ENCODE measurements at places on chromosomes 5 and 9.

DNA sequence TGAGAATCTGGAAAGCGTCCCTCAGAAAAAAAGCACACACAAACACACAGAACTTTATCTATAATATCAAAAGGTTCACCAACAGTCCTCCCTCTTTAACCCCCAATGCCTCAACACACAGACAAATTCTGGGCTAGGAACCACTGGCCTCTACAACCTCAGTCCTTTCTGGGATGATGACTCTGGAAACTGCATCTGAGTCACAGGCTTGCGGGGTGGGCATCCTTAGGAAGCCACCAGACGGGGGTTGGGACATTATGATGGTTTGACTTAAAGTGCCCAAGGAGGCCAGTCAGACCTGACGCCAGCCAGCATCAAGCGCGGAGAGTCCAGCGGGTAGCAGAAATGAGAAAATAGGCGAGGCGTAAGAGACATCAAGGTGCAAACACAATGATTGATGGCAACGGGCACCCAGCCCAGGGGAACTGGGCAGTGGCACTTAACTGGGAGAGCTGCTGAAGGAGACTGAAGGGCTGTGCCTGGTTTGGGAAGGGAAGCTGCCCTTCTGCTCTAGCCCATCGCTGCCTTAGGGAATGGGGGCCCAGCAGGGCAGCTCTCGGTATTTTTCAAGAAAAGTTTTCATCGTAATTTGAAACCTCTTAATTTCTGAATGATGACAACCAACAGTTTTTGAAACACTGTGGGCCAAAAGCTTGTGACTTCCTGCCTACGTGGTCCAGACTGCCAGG lies 20.7 kb downstream of the SPRY4 start:
- no peak for DNase-seq

GRCh38 chr5:80177236-80177635 lies 78.6 kb downstream of the SERINC5 start:
- DNase-seq = no peak

GRCh38 chr9:69180670-69181069 lies 6.6 kb downstream of the TJP2 start:
- no peak for DNase-seq

- no peak for DNase-seq
These were observed 4.7 kb upstream of the CNTFR start for GRCh38 chr9:34594177-34594576.

- no peak for DNase-seq
These were observed 20.6 kb downstream of the LAMC3 start for GRCh38 chr9:131029574-131029952.

DNA sequence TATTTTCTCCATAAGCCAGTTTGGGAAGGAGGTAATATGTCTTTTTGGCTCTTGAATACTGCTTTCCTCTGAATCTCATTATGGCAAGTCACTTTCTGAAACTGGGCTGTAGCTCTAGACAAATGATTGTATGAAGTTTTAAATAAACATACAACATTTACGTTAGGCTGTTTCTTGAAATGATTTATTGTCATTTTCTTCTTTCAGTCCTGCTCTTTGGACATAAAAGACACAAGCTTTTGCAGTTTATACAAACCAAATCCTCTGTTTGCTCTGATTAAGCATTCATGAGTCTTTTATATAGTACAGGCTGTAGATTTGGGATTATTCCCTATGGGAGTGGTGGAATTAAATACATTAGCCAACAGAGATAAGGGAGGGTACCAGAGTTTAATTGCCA lies 139.7 kb downstream of the CEP120 start:
- DNase-seq = no peak

DNA sequence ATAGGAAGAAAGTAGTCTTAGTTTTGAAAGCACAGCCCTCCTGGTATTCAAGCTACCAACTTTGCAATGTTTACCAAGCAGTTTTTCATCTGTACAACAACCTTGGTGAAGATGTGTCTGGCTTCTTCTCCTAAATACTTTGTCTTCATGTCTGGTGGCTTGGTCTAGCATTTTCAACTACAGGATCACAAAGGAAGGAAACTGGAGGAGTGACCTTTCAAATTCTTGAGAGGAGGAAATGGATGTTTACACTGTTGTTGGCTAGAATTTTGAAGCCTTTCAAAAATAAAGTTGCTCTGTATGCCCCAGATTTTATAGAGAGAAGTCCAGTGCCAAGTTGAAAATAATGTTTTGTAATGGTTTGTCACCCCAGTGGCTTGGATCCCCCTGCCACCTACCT lies 16.3 kb downstream of the PAM start:
- no peak for DNase-seq

GRCh38 chr5:28862137-28862859 lies 1823.9 kb upstream of the CDH9 start:
- DNase-seq = no peak

GRCh38 chr9:90946982-90947381 lies 145.4 kb downstream of the SYK start:
- no peak for DNase-seq

DNA sequence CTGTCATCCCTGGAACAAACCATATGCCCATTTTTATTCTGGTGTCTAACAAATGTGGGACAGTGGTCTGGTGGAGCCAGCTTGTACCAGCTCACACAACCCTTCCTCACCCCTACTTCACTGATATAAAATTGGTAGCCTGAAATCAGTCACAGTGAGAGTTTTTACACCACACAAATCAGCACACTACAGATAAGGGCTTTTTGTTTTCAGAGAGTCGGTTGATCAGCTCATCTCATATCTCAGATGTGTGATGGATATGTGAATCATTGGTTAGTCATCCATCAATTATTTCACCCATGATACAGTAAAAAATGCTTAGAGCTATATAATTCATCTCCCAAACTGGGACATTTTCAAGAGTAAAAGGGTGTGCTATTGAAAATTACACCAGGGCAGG lies 529.2 kb downstream of the EBF1 start:
- no peak for DNase-seq

- no peak for DNase-seq
These were observed 134.6 kb upstream of the DPYSL3 start for GRCh38 chr5:147644460-147644859.

- peak; percentile 44 for DNase-seq
These were observed 38.0 kb downstream of the VCAN start for GRCh38 chr5:83509540-83509939.

DNA sequence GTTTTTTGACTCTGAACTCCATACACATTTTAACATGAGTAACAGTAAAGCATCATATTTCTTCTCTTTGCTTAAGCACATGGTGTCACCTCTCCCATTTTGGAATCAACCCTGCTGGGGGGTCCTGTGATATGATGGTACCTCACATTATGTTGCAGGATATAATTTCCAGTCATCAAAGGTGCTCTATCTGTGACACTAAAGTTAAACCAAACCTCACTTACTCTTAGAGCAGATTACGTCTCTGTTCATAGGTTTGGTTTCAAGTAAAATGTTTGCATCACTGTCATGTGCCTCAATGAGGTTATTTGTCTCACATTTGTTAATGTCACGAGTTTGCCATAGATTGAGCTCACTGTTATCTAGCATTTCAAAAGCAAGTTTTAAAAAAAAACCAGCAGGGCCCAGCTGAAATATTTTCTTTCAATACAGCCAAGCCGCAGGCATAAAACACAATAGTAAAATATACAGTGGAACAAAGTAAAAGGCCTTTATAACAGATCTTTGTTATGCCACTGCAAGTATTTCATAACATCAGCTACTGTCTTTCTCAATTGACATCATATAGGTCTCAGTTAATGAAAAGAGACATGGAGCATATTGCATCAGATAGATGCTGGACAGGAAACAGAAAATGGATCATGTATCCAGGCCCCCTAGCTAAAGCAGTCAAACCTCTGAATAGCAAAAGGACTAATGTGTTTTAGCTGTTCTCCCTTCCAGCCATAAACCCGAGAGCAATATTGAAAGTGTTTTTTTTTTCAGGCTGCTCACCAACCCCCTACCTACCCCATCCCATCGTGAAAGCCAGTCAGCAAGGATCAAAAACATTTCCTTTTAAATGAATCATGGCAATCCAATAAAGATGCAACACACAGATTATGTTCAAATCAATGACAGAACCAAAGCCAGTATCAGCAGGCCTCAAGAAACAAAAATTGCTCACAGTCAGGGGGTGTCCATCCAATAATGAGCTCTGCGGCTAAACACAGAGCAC lies 182.1 kb upstream of the ITGA1 start:
- DNase-seq = no peak

- peak; percentile 62 for DNase-seq
These were observed 523.0 kb downstream of the MTRR start for GRCh38 chr5:8391911-8392310.

- DNase-seq = no peak
These were observed 20.6 kb downstream of the CLPTM1L start for GRCh38 chr5:1324301-1324700.

- DNase-seq = no peak
These were observed 9.3 kb downstream of the FBN2 start for GRCh38 chr5:128528637-128529255.

- DNase-seq = no peak
These were observed 14.4 kb downstream of the RALGDS start for GRCh38 chr9:133106511-133107244.

DNA sequence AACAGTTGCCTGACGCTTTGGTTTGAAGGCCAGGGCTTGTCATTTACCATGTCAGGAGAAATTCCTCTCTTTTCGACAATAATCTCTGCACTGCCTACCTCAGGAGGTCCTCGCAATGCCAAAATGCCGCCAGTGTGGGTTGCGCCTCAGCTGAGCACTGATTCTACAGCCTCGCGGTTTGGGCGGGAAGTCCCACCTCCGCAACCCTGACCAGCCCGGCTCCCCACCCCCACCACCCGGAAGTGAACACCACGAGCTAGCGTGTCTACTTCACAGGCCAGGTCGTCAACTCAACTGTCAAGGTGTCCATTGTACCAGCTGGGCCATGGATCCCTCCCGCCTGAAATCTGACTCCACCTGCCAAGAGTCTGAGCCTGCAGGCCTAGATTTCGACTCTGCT lies at the start of gene TPD52L3:
TSS of gene TPD52L3 (plus strand) at position 273 of the 400 bp plus-strand sequence. CDS start 221 bp downstream, outside the sequence.
- no peak for DNase-seq

- no peak for DNase-seq
These were observed 39.3 kb downstream of the PTCH1 start for GRCh38 chr9:95477441-95477840.

DNA sequence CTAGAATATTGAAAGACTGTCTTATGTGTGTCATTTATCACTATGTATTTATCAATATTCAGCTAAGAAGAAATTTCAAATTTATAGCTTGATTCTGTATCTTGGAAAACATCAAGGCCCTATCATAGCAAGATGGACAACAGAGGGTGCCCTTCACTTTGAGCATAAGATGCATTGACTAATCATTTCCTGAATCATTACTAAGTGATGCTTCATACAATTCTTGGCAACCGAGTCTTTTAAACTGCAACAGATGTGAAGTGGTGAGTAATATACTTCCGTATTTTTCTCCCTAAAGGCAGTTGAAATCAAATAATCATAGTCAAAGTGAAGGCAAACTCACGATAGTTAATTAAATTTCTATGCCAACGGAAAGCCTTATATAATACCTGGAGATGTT lies 318.6 kb upstream of the RGMB start:
- DNase-seq = no peak

DNA sequence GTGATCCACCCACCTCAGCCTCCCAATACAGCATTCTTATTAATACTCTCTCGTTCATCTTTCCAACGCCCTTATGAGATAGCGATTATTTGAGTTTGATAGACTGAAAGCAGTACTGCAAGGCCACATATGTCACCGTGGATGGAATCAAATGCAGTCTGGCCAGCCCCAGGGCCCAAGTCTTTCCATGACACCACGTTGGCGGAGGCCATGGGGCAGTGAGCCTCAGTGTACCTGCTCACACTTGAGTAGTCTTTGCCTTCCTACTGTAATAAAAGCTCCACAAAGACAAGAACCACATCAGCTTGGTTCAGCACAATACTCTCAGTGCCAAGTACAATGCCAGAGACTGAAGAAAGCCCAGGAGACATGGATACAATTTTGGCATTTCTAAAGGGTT lies 88.5 kb downstream of the TTLL11 start:
- no peak for DNase-seq

GRCh38 chr9:94034511-94034910 lies 49.8 kb upstream of the PTPDC1 start:
- no peak for DNase-seq

DNA sequence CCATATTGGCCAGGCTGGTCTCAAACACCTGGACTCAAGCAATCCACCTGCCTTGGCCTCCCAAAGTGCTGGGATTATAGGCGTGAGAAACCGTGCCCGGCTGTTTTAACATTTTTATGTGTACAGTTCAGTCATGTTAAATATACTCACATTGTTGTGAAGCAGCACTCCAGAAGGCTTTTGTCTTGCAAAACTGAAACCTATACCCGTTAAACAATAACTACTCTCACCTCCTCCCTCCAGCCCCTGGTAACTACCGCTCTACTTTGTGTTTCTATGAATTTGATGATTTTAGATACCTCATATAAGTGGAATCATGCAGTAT lies 23.1 kb upstream of the SHB start:
- no peak for DNase-seq

GRCh38 chr5:107296572-107296971 lies 374.2 kb downstream of the EFNA5 start:
- no peak for DNase-seq

DNA sequence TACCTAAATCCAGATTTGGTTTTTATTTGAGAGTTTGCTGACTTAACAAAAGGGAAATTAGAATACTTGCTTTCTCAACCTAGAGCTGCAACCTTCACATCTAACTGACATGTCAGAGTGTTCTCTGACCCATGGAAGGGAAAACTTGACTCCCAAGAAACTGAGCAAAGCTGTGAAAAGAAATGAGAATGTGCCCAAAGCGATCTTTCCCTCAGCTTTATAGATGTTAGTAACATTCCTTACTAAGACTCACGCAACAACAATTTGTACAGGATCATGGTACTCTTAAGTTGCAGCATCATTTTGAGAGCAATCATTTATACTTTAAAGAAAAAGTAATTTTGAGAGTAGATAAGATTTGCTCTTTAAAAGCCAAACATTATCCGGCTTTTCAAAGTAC lies 117.0 kb upstream of the FBXL7 start:
- no peak for DNase-seq

GRCh38 chr5:43227655-43228054 lies 35.6 kb downstream of the NIM1K start:
- DNase-seq = no peak

GRCh38 chr5:156295431-156295830 lies 31.5 kb upstream of the SGCD start:
- DNase-seq = no peak

Data from thyroid gland (tissue), 4 donors.